ENCODE measurements at places on chromosomes 4 and X. TPM values are rescaled to one million over a fixed set of nuclear protein-coding genes. Genes with fewer than 3 reads are reported as not detected.
A peak's percentile ranks its signal among the peaks of the same experiment; 100 is the strongest.

PCDH10 gene
- total RNA-seq, result not detected

TEX11 gene
- total RNA-seq, result not detected

WAS gene
- total RNA-seq, result 102 TPM

SHOX gene
- total RNA-seq, result not detected

MTNR1A gene
- total RNA-seq, result not detected

KIAA1210 gene
- not detected for total RNA-seq

UGT2B10 gene
- total RNA-seq, result not detected

NUP62CL gene
- 3.2 TPM for total RNA-seq

DNA sequence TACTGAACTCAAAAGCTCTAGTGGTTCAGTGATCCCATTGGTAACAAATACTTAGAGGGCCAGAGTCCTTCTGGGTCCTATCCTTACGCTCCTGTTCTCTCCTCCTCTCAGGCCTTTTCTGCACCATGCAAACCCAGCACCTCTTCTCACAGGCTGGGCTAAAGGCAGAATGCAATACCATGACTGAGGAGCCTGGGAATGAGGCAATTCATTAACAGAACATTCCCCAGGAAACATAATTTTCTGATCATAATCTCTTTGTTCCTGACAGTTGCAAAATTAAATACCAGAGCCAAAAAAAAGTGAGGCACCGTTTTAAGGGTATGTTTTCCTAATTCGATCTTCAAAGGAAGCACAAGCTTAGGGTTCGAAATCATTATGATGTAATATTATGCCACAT lies 9.0 kb downstream of the SORBS2 start:
- no peak for DNase-seq

DNA sequence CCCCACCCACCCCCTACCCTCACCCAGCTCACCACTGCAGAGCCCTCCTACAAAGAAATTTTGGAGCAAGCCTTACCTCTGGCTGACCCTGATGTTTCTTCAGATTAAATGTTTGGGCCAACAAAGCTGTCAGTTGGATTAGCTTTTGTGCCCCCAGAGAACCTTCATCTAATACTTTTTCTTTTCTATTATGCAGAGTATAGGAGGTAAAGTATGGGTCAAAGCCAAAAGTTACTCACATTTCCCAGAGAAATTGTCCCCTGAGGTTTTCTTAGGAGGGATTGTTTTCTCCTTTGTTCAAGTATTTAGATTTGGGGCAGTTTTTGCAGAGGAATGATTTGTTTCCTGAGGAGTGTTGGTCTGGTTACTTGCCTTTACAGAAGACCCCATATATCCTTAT lies 69.5 kb downstream of the AASDH start:
- DNase-seq, result no peak

DNA sequence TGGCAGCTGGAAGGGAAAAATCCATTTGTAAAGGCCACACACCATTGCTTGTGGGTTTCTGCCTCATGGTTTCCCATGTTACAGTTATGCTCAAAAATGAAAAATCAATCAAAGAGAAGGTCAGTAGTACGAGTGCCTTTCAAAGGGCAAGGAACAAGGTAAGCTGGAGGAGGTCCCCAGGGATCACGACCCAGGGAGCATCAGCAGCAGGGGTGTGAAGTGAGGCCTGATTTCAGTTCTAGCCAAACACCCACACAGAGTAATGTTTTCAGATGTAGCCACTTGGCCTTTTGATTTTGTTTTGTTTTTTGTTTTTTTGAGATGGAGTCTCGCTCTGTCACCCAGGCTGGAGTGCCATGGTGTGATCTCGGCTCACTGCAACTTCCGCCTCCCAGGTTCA lies 69.4 kb upstream of the AFAP1 start:
- no peak for DNase-seq

- DNase-seq, result no peak
Measured at GRCh38 chrX:40090961-40091360, 6.8 kb downstream of the BCOR start.

- no peak for DNase-seq
Measured at GRCh38 chrX:30863974-30864373, 25.1 kb downstream of the TAB3 start.

- no peak for DNase-seq
Measured at GRCh38 chrX:24982306-24982965, 33.3 kb downstream of the ARX start.

GRCh38 chr4:163681208-163681821 lies 186.8 kb downstream of the TMA16 start:
- DNase-seq, result peak; percentile 80

DNA sequence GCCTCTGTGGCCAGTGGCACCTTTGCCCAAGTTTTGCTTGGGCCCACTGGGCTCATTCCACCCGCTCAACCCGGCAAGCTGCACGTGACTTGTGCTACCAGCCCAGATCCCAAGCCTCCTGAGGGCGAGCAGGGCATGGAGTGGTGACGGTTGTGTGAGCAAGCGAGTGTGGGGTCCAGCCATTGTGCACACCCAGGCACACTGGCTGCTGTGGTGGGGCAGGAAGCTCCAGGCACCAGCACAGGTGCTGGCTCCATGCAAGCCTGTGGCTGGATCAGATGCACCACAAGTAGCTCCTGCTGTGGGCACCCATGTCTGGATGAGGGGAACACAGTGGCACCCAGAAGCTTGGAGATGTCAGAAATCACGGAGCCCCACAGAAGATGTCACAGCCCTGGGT lies 557.0 kb upstream of the GNPDA2 start:
- DNase-seq, result no peak

DNA sequence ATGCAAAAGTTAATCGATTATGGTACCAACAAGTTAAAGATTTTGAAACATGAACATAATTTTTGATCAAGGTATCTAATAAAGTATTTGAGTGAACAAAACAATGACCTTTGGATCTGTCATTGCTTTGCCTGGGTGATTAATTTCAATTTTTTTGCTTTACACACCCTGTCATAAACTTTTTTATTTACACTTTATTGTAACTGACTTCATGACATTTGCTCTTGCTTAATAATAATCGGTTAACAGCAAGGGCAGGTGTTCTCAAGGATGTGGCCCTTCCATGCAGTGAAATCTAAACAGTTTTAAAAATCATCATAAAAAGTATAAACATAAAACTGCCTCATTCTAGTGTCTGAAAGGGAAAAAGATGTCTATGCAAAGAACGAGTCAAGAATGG lies 24.1 kb downstream of the ATOH1 start:
- DNase-seq, result no peak

DNA sequence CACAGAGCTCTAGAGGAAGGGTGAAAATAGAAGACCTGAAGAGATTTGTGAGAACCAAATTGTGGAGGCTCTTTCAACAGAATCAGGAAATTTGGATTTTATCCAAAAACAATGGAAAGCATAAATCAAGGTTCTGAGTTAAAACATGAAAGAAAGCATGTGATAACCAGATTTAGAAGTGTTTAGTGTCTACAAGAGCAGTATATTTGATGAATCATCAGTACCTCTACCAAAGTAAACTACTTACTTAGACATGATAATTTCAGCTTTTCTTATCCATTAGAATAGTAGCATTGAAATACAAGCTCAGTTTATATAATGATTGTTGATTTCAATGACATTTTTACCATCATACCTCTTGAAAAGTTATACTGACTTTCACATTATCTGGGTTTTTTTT lies 25.9 kb upstream of the INTU start:
- DNase-seq, result no peak

DNA sequence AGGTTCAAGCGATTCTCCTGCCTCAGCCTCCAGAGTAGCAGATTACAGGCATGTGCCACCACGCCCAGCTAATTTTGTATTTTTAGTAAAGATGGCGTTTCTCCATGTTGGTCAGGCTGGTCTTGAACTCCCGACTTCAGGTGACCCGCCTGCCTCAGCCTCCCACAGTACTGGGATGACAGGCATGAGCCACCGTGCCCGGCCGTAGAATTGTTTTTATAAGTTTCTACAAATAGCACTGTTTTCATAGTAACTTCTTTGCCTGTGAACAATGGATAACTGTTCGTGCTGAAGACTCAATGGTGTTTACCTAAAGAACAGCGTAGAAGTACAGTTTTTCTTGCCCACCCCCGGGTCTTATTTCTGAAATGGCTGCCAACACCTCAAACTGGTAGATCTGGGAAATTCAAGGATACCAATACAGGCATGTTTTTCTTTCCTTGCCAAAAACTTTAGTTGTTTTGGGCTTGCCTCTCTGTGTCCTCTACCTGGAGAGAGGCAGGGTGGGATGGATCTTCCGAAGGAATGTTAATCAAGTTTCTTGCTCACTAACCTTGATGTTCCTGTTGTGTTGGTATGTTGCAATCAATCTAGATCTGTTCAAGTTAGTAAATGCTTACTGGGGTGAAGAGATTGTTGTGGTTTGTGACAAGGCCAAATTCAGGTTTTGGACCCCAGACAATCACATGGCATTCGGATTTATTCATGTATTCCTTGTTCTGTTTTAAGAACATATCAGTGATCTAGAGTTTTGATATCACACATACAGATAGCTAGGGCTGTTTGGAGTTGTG lies 2.8 kb upstream of the RUFY3 start:
- no peak for DNase-seq

DNA sequence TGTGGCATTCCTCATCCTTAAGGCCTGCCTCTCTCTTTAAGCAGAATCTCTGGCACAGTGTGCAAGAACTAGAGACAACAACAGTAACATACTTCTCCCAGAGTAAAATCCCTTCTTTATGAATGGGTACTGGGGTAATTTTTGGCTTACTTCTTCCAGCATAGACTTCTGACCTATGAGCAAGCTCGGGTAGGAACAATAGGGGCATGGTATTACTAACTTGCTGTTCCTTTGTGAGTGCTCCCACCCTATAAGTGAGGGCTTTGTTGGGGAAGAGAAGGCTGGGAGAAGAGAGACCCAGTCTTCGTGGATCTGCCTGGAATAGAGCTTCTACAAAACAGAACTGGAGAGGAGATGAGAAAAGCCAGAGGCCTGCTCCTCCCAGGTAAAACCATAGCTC lies 30.2 kb downstream of the CLDN2 start:
- no peak for DNase-seq

- no peak for DNase-seq
Measured at GRCh38 chrX:68758671-68759070, 70.2 kb upstream of the EFNB1 start.

DNA sequence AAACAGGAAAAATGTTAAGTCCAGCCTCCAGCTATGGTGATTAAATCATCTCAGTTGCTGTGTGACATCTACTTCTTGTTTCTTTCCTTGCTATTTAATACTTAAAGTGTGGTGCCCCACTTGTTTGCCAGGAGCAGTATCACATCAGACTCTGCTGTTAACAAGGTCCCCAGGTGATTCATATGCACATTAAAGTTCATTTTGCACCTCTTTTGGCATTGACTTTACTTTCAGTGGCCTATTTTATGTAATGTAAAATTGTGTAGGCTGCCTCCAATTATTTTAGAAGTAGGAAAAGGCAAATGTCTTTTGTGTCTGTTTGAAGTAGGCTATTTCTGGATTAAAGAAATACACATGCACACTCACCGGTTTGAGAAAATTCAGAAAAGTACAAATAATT lies 47.5 kb downstream of the CPE start:
- DNase-seq, result no peak

DNA sequence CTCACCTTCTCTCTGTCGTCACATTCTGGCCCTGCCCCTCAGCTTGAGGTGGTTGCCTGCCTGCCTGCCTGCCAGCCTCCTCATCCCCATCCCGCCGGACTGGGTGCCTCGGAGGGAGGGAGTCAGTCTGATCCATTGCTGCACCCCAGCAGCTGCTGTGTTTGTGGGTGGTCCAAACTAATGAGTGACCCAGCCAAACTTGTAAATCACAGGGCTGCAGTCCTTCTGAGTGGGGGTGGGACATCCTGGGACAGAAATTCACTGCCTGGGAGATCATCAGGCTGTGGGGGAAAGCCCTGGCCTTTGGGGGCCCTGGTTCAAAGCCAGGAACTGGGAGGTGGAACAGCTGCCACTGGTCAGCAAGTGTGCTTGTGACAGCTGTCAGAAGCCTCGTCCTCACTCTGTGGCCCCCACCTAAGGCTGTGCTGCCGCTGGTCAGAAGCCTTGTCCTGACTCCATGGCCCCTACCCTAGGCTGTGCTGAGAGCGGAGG lies 5.6 kb downstream of the GPR78 start:
- no peak for DNase-seq

Measured in B cell (primary cell).